ENCODE measurements at places on chromosomes 2 and 18. TPM values are rescaled to one million over a fixed set of nuclear protein-coding genes. Genes with fewer than 3 reads are reported as not detected.

DNA sequence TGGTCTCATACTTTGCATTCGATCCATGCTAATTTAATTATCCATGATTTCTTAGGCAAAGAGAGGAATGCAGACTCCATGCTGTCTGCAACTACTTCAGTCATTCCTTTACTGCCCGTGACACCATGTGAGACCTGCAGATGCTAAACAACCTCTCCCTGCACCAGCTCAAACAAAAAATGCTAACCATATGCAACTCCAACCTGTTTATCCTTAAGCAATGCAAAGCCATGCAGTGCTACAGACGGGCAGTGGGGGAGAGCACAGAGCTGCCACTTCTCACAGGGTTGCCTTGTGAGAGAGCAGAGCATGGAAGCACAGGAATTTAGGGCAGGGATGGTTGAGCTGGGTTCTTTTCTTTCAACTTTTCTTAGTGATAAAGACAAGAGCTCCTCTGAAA is 74.9 kb upstream of the KLHL14 start:
- DNase-seq, result no peak

DNA sequence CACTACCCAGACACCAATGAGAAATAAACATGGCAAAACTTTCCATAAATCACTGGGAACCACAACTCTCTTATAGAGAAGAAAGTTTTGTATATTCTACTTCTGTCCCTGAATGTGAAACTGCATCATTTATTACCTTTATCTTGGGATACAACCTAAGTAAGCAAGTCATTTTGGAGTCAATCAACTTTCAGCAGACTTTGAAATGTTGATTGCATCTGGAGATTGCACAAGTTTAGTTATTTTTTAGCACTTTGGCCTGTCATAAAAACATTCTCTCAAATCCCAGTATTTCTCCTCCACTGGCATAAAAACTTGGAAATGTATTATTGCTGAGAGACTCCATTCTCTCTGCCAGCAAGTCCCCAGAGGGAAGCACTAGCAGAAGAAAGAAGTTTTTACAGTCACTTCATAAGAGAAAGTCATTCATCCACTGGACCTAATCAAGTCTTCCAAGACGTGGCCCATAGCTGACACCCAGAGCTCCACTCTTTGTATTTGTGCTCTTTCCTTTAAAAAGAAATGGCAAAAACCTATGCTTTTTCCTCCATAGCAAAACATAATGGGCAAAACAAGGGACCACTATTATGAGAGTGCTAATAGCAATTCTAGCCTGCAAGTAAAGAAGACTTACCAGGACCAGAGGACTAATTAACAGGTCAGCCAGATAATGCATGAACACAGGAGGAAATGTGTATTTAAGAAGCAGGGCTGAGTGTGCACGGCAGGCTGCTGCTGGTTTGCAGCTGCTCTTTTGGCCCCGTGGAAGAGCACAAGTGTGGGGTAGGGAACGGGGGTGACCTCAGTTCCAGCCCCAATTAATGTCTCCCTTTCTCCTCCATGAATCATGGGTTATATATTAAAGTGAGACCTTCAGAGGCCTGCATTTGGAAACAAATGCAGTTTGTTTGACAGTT is 171.5 kb downstream of the INO80D start:
- DNase-seq, result no peak

DNA sequence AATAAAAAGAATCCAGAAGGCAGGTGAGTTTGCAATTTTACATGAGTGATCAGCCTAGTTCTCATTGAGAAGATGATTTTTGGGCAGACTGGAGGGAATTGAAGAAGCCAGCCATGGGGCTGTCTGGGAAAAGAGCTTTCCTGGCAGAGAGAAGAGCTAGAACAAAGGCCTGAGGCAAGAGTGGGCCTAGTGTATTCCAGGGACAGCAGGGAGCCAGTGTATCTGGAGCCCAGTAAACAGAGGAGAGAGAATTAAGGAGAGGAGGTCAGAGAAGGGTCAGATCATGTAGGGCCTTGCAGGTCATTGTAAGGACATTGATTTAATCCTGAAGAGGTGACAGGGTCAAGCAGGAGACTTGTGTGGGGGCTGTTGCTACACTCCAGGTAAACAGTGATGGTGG is 195.8 kb downstream of the SATB2 start:
- no peak for DNase-seq

SIX3 gene
- total RNA-seq, result not detected

EFEMP1 gene
- total RNA-seq, result 68.7 TPM
